ENCODE measurements at places on chromosomes 5 and 9.

GRCh38 chr5:128395073-128395472 lies 143.0 kb downstream of the FBN2 start:
- no peak for DNase-seq

DNA sequence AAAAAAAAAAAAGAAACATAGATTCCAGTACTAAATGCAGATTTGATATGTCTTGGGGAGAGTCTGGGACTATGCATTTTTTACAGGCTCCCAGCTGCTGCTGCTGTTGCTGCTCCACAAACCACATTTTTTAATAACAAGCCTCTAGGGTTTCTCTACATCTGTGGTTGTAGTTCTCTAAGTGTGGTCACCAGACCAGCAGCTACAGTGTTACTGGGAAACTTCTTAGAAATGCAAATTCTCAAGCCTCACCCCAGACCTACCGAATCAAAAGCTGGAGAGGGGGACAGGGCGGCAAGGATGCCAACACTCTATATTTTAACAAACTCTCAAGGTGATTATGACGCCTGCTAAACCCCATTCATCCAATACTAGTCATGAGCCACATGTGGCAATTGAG lies 293.4 kb upstream of the PTGER4 start:
- peak; percentile 67 for DNase-seq

DNA sequence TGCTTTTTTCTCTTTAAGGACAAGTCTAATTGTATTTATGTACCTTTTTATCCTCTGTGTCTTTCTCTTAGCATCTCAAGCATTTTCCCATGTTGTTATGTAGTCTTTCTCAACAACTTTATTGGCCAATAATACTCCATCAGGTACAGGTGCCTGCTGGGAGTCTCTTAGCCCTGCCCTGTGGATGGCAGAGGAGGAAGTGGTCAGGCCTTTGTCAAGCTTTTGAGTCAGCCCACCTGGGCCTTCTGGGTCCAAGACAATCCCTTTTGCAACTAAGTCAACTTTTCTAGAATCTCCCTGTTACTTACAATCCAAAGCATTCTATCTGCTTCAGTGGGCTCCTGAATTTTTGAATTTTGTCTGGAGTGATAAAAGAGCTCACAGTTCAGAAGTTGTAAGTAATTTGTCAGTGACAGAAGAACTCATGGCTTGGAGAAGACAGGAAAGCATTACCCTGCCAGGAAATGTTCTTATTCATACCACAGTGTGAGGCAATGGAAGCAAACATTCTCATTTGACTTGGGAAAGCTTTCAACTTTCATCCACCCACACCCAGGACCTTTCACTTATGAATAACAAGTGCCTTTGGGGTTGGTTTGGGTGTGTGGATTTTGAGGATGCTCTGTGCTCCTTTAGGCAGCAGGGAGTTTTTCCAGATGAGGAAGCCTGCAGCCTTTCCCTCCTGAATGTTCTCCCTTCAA lies 200.0 kb upstream of the S1PR3 start:
- DNase-seq = no peak

GRCh38 chr5:137399911-137400310 lies 99.2 kb downstream of the SPOCK1 start:
- no peak for DNase-seq

- no peak for DNase-seq
Measured at GRCh38 chr5:20212701-20213100, 224.7 kb upstream of the CDH18 start.

DNA sequence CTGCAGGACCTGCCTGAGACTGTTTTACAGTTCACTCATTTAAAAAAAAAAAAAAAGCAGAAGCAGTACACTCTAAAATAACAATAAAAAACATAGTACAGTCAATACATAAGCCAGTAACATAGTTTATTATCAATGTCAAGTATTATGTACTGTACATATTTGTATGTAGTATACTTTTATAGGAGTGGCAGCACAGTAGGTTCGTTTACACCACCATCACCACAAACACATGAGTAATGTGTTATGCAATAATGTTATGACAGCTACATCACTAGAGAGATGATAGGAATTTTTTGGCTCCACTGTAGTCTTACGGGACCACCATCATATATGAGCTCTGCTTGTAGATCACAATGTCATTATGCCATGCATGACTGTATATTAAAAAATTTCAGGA lies 462.8 kb downstream of the ISL1 start:
- DNase-seq = no peak

DNA sequence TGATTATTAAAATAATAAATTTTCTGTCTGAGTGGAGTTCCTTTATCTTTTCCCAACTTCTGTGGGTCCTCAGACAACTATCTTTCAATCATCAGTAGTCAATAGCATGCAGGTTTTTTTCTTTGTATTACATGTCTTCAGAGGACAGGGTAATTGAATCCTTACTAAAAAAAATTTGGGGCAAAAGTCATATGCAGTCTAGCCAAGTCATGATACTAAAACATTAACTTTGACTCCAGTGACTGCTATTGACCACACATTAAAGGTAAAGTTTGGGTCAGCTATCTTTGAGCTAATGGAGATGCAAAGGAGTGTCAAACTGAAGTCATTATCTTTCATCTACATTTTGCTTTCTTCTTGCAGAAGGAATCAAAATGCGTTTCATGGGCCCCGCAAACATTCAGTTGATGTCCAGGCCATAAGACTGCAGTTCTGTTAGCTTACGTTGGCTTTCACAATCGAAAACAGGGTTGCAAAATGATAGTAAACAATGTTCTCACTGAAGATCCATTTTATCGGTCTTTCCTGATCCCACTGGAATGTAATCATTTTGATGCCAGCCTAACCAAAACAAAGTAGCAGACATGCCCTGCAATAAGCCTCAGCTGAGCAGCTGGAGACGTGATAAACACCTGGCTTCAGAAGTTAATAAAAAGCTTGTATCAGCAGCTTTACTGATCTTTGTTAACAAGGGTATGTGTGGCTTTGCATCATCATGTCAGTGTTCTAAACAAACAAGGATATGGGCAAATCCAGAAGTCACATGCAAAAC lies 186.1 kb upstream of the PRLR start:
- no peak for DNase-seq

DNA sequence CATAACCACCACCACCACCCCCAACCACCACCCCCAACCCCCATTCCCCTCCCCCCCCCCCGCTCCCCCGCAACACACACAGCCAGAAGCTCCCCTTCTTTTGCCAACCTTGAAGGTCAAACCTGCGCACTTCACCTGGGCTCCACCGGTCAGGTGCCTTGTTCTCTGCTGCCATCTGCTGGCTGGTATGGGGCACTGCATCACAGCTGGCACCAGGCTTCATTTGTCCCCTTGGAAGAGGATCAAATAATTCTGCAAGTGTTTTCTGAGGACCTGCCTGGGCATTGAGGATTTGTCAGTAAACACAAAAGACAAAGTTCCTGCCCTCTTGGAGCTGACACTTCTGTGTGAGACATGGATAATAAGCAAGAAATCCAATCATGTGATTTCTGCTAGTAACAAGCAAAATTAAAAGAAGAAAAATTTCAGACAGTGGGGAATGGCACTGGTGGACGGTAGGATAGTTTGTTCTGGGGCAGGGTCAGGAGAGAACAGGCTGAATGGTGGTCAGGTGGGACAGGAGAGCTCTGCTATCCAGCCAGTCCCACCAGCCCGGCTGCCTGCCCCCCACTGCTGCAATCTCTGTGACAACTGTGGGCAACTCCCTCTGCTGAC lies 55.6 kb upstream of the LMX1B start:
- peak; percentile 74 for DNase-seq

- DNase-seq = no peak
Measured at GRCh38 chr9:10255758-10256157, 357.0 kb downstream of the PTPRD start.

GRCh38 chr5:16857635-16858034 lies 78.5 kb downstream of the MYO10 start:
- DNase-seq = no peak

GRCh38 chr5:76548525-76549229 lies 74.5 kb downstream of the F2RL2 start:
- no peak for DNase-seq

- no peak for DNase-seq
Measured at GRCh38 chr9:130290291-130291181, 25.0 kb downstream of the HMCN2 start.

DNA sequence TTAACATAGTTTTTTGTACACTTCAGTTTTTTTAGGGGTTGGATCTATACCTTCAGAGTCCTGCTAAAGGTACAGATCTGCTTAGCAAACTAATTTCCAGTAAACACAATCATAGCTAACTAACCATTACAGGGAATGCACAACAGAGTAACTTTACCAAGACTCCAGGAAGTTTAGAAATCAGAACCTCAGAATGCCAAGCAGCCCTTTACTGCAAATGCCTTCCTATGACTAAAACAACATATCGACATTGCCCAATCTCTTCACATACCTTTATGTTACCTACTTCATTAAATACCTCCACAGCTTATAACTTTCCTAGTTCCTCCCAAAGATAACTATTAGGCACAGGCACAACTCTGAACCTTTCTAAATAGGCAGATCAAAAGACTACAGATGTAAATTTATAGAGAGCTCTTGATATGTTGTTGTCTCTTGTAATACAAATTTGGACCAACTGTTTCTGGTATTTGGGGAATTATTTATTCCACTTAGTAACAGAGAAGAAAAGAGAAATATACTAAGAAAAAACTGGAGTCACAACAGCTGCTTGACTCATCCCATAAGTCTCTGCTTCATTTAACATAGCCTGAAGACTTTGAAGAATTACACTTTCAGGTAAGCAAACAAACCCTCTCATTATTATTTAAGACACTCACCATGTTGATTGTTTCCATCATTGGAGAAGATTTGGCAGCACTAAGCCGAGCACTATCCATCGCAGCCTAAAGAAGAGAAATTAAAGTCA lies 46.0 kb upstream of the OR2K2 start:
- no peak for DNase-seq

GRCh38 chr5:95022967-95023695 lies 261.8 kb downstream of the MCTP1 start:
- DNase-seq = no peak

GRCh38 chr5:39376293-39376714 lies 12.0 kb upstream of the C9 start:
- peak; percentile 58 for DNase-seq

- DNase-seq = no peak
Measured at GRCh38 chr9:72951520-72952380, 1.1 kb downstream of the ALDH1A1 start.

DNA sequence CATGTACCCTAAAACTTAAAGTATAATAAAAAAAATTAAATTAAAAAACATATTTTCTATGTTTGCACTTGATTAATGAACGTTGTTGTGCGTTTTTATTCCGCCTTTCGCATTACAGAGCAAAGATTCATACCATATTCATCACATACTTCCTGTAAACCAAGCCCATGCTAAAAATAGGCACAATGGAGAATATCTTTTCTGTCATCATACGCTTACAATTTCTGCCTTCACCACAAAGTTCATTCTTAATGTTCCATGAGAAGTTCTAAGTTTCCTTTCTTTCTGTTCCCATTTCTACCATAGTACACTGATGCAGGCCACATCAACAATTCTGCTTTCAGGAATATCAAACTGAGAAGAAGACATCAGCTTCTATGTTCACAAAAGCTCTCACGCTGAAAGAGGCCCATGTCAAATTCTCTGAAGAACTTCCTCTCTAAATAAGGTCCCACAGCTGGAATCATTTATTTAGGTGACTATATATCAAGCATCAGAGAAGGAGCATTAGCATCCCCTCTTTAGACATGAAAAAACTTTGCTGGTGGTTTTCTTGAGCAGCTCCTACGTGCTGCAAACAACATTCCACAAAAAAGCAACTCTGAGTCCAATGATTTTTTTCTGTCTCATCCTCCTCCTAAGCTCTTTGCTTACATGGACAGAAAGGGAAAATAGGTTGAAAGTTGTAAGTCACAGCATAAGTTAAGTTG lies 456.4 kb downstream of the CDH10 start:
- DNase-seq = no peak

- DNase-seq = no peak
Measured at GRCh38 chr5:153816870-153817269, 221.8 kb downstream of the FAM114A2 start.

DNA sequence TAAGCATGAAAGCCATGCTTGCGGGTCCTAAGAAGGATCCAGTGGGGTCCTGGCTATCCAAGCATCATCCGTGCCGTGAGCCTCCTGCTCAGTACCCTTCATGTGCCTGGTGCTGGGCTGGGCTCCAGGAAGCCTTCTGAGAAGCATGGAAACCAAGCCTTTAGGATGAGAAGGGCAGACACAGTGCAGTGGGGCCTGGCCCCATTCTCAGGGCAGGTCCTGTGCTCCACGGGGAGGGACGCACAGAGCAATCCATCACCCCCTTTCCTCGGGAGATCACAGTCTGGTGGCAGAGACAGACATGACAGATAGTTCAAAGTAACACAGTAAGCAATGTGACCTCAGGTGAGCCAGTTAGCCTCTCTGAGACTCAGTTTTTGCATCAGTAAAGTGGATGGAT lies 76.9 kb downstream of the RGS3 start:
- DNase-seq = no peak

- no peak for DNase-seq
Measured at GRCh38 chr5:1090538-1090937, 21.3 kb downstream of the SLC12A7 start.

GRCh38 chr5:62605638-62606037 lies 27.0 kb downstream of the LRRC70 start:
- DNase-seq = no peak

DNA sequence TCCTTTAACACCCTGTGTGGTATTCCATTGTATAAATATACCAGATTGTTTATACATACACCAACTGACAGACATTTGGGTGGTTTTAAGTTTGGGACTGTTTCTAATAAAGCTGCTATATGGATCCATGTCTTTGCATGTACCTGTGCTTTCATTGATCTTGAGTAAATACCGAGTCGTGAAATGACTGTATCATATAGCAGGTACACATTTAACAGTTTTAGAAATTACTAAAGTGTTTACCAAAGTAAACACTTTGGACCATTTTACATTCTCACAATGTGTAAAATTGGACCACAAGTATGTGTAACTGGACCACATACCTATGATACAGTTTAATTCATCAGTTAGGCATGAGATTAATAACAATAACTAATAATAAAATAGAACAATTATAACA lies 175.2 kb downstream of the FBXL17 start:
- DNase-seq = no peak

GRCh38 chr9:84111726-84112125 lies 131.1 kb downstream of the RMI1 start:
- no peak for DNase-seq

GRCh38 chr9:14888875-14889274 lies 21.4 kb downstream of the FREM1 start:
- DNase-seq = no peak

GRCh38 chr5:140324041-140324600 lies 21.2 kb upstream of the PFDN1 start:
- DNase-seq = no peak

GRCh38 chr9:112670991-112671625 lies 46.8 kb downstream of the INIP start:
- DNase-seq = no peak

GRCh38 chr9:2138646-2139045 lies 123.5 kb downstream of the SMARCA2 start:
- DNase-seq = no peak

- no peak for DNase-seq
Measured at GRCh38 chr9:107227774-107228173, 55.3 kb upstream of the RAD23B start.

DNA sequence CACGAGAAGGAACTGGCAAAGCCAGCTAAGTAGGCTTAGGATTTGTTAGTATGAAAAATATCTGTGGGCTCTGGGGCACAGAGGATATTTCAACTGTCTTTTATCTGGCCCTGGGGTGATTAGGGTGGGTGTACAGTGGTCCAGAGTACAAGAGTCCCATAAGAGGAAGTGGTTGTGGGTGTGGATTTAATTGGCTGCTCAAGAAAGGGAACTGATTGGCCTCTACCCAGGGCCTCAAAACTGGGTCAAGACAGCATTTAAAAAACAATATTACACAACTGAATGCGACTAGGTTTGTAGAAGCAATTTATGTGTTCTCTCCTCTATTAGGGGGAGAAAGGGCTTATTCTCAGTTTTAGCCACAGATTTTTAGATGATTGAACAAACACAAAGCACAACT lies 1353.4 kb upstream of the WWC1 start:
- DNase-seq = no peak

Data from CD4-positive, alpha-beta T cell treated with Interleukin-17A for 1 hour (primary cell).